ENCODE measurements at places on chromosomes 4 and X.

DNA sequence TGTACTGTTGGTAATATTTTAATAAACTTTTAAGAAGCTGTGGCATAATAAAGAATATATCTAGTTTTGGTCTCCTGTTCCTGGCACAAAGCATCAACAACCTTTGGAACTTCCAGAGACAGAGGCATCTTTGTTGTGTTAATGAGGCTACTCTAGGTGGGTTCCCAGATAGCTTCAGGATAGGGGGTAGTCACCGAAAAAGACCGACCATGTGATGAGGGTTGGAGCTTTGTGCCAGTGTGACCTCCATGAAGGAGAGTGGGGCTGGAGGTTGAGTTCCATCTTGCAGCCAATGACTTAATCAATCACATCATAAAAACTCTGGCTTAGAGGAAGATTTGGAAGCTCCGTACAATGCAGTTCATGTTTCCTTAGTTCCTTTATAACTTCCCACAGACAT is 9.9 kb downstream of the PPAT start:
- no peak for DNase-seq

DNA sequence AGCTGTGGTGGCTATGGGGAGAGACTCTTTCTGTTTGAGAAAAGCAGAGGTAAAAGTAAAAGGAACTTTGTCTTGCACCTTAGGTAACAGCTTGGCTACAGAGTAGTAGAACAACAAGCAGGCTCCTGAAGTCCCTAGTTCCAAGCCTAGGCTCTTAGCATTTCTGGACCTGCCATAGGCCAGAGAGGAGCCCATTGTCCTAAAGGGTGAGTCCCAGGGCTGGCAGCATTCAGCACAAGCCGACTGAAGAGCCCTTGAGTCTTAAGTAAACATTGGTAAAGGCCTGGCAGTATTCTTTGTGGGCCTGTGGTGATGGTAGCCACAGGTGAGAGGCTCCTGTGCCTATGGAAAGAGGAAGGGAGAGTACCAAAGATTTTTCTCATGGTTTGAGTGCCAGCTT is 38.2 kb downstream of the CSN3 start:
- DNase-seq: no peak

- DNase-seq: no peak
These were observed 35.5 kb upstream of the ADH4 start for GRCh38 chr4:99179626-99180025.

DNA sequence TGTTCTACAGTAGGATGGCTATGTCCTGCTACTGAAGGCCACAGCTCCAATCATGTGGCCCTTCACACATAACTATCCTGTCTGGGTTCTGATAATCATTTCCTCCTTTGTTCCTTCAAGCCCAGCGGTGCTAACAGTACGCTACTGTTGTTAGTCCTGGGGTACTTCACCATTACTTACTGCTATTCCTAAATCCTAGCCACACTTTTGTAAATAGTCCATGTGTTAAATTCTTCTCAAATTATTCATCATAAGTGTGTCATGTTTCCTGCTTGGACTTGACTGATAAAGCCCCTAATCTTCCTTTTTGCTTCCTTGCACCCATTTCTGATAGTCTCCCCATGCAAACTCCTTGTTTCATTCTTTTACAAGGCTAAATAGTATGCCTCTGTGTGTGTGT is 332.6 kb downstream of the FGF13 start:
- no peak for DNase-seq

- no peak for DNase-seq
These were observed 180.7 kb downstream of the AR start for GRCh38 chrX:67724359-67725110.

DNA sequence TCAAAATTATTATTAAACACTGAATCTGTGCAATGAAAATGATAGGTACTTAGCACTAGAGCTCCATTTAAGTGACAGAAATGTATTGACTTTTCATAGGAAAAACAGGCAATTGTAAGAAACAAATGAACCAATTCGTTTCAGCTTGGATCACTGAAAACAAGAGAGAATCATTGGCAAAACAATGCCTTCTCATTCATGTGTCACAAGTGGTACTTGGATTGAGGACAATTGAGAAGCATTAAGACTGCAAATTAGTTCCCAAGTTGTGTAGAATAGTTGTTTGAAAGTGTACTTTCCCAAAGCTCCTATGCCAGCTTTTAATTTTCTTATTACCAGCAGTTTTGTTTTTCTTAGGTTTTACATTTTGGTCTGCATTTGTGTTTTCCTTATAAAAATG is 20.6 kb downstream of the CNKSR2 start:
- DNase-seq: no peak

DNA sequence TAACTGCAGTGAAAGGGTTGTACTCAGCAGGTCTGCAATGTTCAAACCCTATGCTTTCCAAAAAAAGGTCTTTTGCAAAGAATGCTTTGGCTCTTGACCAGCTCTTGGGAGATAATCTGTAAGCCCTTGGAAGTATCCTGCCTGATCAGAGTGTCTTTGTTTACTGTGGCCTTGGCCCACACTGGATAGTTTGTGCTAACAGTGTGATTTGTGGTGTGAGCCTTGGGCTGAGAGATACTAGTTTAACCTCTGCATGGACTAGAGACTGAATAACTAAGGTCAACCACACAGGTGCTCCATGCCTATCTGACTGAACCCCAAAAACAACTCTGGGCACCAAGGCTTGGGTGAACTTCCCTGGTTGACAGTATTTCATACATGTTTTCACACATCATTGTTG is 3.6 kb upstream of the MAGED1 start:
- no peak for DNase-seq

Measured in posterior cingulate gyrus (tissue), 11 donors.